ENCODE measurements at places on chromosomes 4 and X.

DNA sequence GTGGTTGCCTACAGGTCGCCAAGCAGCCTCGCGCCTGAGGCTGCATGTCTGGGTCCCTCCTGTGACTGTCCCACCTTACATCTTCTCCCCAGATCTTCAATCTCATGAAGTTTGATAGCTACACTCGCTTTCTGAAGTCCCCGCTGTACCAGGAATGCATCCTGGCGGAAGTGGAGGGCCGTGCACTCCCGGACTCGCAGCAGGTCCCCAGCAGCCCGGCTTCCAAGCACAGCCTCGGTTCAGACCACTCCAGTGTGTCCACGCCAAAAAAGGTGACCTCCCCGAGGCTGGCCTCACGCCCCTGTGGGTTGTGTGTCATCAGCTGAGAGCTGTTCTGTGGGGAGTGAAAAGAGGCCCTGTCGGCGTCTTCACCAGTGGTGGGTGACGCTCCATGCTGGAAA, 24.9 kb upstream of the HGFAC start:
- DNase-seq, result no peak

- no peak for DNase-seq
Observed at GRCh38 chr4:120009731-120010130, 56.9 kb downstream of the MAD2L1 start.

DNA sequence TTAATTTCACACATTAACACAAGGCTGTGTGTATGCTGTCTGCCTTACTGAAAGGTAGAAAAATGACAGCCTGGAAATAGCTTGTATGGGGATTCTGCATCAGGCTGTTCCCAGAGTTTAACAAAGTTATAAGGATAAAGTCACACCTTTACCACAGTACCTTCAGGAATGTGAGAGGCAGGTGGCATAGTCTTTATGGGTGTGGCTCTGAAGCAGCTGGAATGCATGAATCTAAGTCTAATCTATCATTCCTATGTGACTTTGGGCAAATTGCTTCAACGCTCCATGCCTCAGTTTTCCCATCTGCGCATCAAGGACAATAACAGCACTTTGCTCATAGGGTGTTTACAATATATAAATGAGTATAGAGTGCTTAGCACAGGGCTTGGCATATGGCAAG, 84.2 kb upstream of the EGFL6 start:
- no peak for DNase-seq

- peak; percentile 51 for DNase-seq
Observed at GRCh38 chr4:80197601-80198440, 518 bp downstream of the PRDM8 start.

GRCh38 chrX:88135735-88136134, 611.3 kb upstream of the CPXCR1 start:
- peak; percentile 36 for DNase-seq

GRCh38 chr4:1872870-1873269, 1.7 kb downstream of the NSD2 start:
- peak; percentile 54 for DNase-seq

DNA sequence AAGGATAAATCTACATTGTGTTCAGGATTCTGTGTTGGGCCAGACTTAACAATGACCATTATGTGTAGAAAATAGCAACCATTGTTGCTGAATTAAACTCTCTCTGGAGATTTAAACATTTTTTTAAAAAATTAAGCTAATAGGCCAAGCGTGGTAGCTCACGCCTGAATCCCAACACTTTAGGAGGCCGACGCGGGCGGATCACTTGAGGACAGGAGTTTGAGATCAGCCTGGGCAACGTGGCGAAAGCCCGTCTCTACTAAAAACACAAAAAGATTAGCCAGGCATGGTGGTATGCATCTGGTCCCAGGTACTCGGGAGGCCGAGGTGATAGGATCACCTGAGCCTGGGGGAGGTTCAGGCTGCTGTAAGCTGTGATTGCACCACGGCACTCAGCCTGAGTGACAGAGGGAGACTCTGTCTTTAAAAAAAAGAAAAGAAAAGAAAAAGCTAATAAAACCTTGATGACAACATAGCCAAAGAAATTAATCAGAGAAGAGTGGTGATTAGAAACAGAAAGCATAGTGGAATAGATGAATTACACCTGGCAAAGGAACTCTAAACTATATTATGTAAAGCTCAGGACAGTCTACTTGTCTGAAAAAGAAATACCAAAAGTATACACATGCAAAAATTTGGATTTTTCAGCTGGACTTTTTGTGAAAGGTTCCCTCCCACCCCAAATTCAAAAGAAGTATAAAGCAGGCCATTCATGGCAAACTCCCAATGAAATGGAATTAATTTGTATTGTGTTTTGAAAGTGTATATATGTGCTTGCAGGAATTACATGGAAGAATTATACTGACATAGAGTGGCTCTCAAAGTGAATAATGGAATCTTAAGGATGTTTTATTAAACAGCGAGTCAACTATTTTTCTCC, 21.9 kb downstream of the PLS3 start:
- no peak for DNase-seq

DNA sequence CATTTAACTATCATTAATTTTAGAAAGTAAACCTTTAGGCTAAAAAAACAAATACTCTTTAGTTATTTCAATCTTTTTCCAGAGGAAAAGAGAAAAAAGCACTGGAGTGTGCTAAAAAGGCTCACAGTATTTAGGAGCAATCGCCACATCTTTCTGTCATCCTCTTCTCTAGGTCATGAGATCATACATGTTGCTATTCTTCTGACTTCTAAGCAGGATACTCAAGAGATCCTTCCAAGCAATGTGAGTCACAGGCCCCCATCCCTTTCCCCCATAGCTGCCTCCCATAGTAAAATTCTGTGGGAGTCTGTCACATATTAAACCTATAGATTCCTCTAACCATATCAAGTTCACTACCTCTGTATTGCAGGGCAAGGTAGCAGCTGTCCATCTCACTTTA, 7.7 kb downstream of the EDNRA start:
- DNase-seq, result no peak

DNA sequence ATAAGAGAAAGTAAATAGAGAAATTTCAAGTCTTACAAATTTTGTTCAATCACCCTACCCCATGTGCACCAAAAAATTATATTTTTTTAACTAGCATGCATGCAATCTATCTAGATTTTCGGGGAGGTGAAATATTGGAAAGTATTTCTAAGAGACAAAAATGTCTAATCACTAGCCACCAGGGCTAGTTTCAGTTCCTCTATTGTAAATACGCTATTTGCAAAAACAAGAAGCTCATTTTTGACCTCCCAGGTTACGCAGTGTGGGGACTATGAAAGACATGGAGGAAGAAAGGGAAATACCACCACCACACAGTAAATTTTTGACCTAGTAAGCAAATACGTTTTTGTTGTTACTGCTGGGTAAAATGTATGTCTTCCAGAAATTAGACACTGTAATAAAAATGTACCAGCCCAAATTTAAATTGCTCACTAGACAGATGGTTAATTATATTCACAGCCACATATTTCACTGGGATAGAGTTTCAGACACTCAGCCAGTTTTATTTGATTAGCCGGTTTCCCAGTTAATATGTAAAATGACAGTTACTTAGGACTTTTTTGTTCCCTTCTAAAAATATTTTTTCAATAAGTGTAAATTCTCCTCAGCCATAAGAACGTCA, 2.2 kb downstream of the NEXMIF start:
- DNase-seq, result no peak

- DNase-seq, result peak; percentile 4
Observed at GRCh38 chr4:26821677-26822503, 38.8 kb upstream of the STIM2 start.

DNA sequence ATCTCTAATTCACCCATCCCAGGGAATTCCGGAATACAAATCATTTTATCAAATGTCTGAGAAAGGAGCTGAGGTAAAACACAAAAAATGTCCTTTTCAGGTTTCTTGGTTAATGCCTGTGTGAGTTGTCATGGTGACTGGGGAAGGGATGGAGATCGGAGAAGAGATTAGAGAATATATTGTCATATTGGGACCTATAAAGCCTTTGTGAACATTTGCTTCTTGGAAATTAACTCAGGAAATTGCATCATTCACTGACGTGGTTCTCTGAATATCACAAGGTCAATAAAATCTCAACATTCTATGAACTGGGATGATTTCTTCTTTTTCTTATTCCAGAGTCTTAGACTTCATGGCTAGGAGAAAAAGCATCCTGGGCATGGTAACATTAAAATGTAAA, 174.8 kb upstream of the GLRA2 start:
- DNase-seq, result no peak

- DNase-seq, result no peak
Observed at GRCh38 chrX:27608671-27609070, 18.5 kb downstream of the DCAF8L2 start.

- DNase-seq, result no peak
Observed at GRCh38 chr4:123031664-123032063, 109.3 kb upstream of the NUDT6 start.

DNA sequence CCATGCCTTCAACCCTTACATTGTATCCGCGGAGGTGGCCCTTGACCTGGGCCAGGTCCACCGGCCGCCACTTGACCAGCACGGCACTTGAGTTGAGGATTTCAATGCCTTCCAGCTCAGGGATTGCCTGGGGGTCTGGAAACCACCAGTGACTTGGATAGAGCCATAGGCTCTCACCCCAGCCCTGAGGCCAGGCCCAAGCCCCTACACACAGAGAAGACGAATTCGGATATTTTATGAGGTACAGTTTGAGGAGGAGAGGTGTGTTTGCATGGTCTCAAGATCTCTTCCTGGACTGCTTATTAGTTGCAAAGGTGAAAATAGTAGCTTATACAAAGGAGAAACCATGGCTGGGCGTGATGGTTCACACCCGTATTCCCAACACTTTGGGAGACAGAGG, 20.3 kb downstream of the L1CAM start:
- no peak for DNase-seq

DNA sequence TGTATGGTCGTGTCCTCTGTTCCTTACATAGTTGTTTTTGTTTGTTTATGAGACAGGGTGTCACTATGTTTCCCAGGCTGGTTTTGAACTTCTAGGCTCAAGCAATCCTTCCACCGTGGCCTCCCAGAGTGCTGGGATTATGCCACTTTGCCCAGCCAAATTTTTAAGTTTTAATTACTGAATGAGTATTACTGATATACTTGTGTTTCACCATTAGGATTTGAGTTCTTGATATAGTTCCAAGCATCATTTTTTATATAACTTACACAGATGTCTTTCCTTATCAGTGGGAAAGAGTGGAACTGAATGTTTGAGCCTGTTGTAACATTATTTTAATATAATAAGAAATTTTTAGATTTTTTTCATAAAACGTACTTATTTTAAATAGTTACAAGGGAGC, 20.4 kb downstream of the TMEM165 start:
- DNase-seq, result no peak

GRCh38 chrX:10015723-10016518, 48.8 kb downstream of the CLDN34 start:
- no peak for DNase-seq

GRCh38 chr4:39655211-39655610, 16.5 kb upstream of the SMIM14 start:
- no peak for DNase-seq

- peak; percentile 23 for DNase-seq
Observed at GRCh38 chr4:11593576-11594116, 165.0 kb upstream of the HS3ST1 start.

- peak; percentile 79 for DNase-seq
Observed at GRCh38 chrX:47482512-47483305, at the start of gene ZNF41. TSS of gene ZNF41 (minus strand) at chrX:47483222. CDS start at chrX:47467481, 15,741 bp downstream.

- no peak for DNase-seq
Observed at GRCh38 chrX:39551762-39552161, 546.0 kb downstream of the BCOR start.

DNA sequence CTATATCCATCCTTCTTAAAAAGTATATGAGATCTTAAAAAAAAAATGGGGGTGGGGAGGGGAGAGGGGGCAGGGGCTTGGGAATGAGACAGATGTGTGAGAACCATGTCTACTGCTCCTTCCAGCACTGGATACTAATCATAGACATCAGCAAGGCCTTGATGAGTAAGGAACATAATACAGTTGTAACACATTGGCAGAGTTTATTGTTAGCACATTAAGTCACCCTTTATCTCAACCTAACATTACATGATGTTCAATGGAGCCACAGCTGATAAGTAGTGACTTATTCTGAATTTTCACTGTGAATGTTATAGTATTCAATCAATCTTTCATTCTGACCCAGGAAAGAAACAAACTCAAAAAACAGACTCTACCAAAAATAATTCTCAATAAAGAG, 47.3 kb upstream of the KCNE5 start:
- DNase-seq, result no peak

DNA sequence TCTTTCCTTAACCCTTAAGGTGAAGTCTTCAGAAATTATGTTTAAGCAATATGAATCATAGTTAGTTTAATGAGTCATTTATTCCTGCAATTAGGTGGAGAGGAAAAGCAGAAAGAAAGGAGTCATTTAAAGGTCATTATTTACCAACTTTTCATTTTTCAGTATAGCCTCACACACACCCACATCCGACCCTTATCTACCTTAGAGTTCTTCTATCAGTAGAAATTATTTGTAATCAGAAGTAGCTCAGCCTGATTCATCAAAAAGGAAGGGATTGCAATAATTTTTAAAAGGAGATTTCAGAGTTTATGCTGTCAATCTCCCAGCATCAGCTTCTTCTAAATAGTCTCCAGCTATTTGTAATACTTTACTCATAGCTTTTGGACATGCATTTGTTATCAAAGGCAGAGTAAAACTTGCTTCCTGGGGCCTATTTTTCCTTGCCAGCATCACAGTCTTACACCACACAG, 5.9 kb downstream of the ANXA10 start:
- DNase-seq, result no peak

- DNase-seq, result no peak
Observed at GRCh38 chr4:33149658-33150524, 2429.7 kb downstream of the PCDH7 start.

- DNase-seq, result no peak
Observed at GRCh38 chrX:16333453-16333852, 166.2 kb downstream of the MAGEB17 start.

DNA sequence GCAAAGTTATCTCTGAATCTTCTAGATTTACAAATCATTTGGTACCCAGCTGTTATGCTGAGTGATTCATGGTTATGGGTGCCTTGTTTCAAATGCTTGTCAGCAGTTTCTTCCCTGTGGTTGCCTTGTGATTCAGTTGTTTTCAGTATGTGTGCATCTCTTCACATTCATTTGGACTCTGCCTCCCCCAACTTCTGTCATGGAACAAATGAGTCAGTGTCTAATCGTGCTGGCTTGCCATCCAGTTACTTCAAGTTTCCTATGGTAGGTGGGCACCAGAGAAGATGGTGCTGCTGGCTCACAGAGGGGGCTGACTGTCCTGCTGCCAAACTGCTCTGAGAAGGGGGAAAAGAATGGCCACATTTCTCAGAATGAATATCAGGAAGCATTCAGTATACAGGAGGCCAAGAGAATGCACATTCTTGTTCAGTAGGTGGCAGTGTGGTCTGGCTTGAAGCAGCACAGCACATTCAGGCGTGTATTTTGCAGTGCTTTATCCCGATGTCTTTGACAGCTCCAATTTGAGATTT, 260.9 kb downstream of the GLUD2 start:
- DNase-seq, result peak; percentile 31

- no peak for DNase-seq
Observed at GRCh38 chr4:151670843-151671242, 90.0 kb downstream of the GATB start.

Measured in NCI-H510A treated with DMSO at 0.1 percent for 48 hours (cell line).